ENCODE measurements at places on chromosomes 6 and 20.

- H3K27me3 ChIP-seq = peaks cover 36% of the 10 kb centered on the region
- no peak overlapping the region for H3K27ac ChIP-seq
- H3K36me3 ChIP-seq = no peaks in the 10 kb centered on the region
- H3K4me1 ChIP-seq = peaks cover 28% of the 10 kb centered on the region
- DNase-seq = peak; percentile 71
These were observed 120.2 kb upstream of the AFDN start for GRCh38 chr6:167706313-167707109.

DNA sequence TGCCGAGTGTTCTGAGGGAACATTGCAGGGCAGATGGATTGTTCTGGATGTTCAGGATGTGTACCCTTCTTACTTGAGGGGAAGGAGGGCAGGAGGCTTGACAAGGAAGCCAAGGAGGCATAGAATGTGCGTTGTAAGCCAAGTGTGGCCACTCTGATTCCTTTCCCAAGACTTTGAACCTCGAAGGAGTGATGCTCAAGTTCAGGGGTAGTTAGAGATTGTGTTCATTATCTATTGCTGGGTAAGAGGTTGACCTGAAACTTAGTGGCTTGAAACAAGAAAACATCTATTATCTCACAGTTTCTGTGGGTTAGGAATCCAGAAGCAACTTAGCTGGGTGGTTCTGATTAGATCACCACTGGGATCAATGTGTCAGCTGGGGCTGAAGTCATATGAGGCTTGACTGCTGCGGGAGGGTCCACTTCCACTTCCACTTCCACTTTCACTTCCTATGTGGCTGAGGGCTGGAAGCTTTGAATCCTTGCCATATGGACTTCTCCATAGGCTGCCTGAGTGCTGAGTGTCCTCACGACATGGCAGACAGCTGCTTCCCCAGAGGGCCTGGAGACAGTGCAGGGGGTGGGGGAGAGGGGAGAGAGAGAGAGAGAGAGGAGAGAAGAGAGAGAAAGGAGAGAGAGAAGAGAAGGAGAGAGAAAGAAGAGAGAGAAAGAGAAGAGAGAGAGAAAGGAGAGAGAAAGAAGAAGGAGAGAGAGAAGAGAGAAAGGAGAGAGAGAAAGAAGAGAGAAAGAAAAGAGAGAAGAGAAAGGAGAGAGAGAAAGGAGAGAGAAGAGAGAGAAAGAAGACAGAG is 6.9 kb upstream of the CD40 start:
- H3K27ac ChIP-seq = no peak overlapping the region
- H3K36me3 ChIP-seq = no peaks in the 10 kb centered on the region

DNA sequence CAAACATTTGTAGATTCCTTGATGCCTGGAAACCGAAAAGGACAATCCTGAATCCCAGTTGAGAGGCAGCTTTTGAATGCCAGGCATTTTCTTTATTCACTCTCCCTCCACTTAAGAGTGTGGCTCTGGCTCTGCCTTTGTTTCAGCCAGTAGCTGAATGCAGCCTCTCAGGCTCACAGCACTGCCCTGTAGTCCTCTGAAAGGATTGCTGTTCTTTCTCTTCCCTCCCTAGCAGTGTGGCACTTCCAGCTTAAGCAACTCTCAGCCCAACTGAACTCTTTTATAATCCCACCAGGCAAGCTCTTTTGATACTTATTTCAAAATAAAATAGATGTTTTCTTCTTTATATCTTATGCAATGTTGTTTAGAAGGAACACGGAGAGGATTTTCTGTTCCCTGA is 415.6 kb downstream of the GJA1 start:
- H3K27ac ChIP-seq = no peak overlapping the region
- H3K4me3 ChIP-seq = no peak overlapping the region
- no peaks in the 10 kb centered on the region for H3K4me1 ChIP-seq
- no peak for DNase-seq

DNA sequence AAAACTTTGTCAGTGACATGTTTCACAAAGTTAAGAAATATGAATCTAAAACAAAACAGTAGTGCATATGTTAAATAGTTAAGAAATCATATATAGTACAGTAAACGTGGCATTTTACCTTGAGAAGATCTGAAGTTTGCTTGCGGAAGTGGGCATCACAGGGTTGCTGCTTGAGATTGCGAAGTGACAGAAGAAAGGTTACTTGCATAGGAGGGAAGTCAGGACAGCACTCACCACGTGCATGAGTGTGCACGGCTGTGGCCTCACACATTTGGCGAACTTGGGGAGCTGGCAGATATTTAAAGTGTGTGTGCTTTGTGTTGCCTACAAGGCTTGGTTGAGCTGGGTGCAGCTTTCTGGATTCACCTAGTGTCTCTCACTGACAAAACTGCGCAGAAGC is 431.5 kb upstream of the ARID1B start:
- H3K36me3 ChIP-seq = no peaks in the 10 kb centered on the region
- no peak overlapping the region for H3K27ac ChIP-seq
- DNase-seq = no peak
- H3K27me3 ChIP-seq = no peaks in the 10 kb centered on the region
- no peak overlapping the region for H3K4me3 ChIP-seq

GRCh38 chr20:55782224-55782911 is 223.0 kb downstream of the CBLN4 start:
- DNase-seq = no peak
- H3K27ac ChIP-seq = no peak overlapping the region
- H3K4me1 ChIP-seq = no peaks in the 10 kb centered on the region

DNA sequence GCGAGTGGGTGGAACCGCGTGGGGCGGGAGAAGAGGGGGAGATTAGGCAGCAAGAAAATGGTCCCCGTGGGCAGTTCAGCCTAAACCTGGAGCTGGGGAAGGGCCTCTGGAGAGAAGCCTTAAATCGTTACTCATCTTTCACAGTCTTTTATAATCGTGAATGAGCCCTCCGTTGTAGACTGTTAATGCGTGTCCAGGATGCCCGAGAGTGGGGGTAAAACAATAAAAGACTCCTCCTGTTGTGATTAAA is 11.0 kb upstream of the ELOVL5 start:
- H3K27ac ChIP-seq = peak overlapping the region; percentile 99
- H3K4me3 ChIP-seq = peak overlapping the region; percentile 36
- DNase-seq = no peak
- no peaks in the 10 kb centered on the region for H3K27me3 ChIP-seq

Data from CD4-positive, alpha-beta memory T cell (primary cell).